ENCODE measurements at places on chromosomes 6 and 20.

GRCh38 chr6:165218829-165219228 lies 90.6 kb downstream of the C6orf118 start:
- H3K4me1 ChIP-seq, result no peaks in the 10 kb centered on the region
- no peaks in the 10 kb centered on the region for H3K36me3 ChIP-seq
- DNase-seq, result no peak
- H3K27ac ChIP-seq, result no peak overlapping the region
- no peak overlapping the region for H3K4me3 ChIP-seq
- no peaks in the 10 kb centered on the region for H3K27me3 ChIP-seq

DNA sequence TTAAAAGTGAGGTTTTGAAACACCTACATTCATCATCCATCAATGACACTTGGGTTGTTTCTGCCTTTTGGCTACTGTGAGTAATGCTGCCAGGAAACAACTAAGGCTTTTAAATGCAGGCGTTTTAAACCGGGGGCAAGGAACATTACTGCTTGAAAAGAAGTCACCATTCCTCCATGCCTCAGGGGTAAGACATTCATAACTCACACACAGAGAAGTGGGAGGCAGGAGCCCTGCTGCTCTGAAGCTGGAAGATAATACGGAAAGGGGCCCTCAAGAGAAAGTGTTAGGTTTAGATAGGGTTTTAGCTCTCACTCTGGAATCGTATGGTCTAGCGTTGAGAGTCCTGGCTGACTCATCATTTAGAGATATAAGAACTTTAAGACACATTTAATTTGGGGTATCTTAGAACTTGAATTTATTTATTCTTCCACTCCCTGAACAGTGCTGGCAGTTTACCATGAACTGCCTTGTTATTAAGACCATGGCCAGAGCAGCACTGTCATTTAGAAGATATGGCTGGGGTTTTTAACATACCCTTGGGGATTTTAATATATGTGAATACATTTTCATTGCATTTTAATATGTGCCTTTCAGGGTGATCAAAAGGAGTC lies 1.8 kb downstream of the TUBB1 start:
- no peak overlapping the region for H3K4me3 ChIP-seq
- H3K27ac ChIP-seq, result no peak overlapping the region

- H3K36me3 ChIP-seq, result no peaks in the 10 kb centered on the region
- H3K4me3 ChIP-seq, result no peak overlapping the region
- DNase-seq, result no peak
- no peak overlapping the region for H3K27ac ChIP-seq
Measured at GRCh38 chr6:18414116-18414515, 27.0 kb downstream of the RNF144B start.

- no peak for DNase-seq
- no peak overlapping the region for H3K27ac ChIP-seq
- no peak overlapping the region for H3K4me3 ChIP-seq
Measured at GRCh38 chr20:13277663-13278295, 56.7 kb downstream of the ISM1 start.

DNA sequence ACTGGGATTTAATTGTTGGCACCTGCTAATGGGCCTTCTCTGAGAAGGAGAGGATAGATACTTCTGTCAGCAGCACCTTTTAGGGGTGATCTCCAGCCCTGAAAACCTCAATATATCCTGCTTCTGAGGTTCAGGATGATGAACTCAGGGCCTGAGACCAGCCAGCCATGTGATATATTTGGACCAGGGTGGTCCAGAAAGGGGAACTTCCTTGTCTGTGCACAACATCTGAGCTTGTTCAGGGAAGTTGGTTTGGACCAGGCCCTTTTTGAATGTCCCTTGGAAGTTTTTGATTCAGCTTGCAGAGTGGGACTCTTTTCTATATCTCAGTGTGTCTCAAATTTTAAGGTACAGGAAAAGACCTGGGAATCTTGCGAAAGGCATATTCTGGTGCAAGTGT lies 85.8 kb downstream of the GFRA4 start:
- DNase-seq, result no peak
- no peaks in the 10 kb centered on the region for H3K27me3 ChIP-seq
- H3K27ac ChIP-seq, result no peak overlapping the region
- no peaks in the 10 kb centered on the region for H3K36me3 ChIP-seq
- no peak overlapping the region for H3K4me3 ChIP-seq

All from mesendoderm (in vitro differentiated cells).